ENCODE measurements at places on chromosomes 5 and 9.

DNA sequence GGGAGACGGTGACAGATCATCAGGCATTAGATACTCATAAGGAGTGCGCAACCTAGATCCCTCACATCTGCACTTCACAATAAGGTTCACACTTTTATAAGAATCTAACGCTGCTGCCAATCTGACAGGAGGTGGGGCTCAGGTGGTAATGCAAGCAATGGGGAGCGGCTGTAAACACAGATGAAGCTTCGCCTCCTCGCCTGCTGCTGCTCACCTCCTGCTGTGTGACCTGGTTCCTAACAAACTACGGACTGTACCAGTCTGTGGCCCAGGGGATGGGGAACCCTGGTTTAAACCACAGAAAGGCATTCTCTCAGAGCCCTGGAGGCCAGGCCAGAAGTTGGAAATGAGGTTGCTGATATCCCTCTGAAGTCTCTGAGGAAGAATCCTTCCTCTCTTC lies 323.6 kb downstream of the DRD1 start:
- DNase-seq: no peak

- no peak for DNase-seq
Observed at GRCh38 chr5:111083323-111083722, 8.8 kb upstream of the WDR36 start.

GRCh38 chr9:7592321-7593316 lies 207.0 kb downstream of the DMAC1 start:
- no peak for DNase-seq

- DNase-seq: no peak
Observed at GRCh38 chr9:136255896-136256890, 10.6 kb upstream of the QSOX2 start.
